ENCODE measurements at places on chromosomes 5 and 9. TPM values are rescaled to one million over a fixed set of nuclear protein-coding genes. Genes with fewer than 3 reads are reported as not detected.

Gene SUSD3
- polyA plus RNA-seq = 10.2 TPM

DNA sequence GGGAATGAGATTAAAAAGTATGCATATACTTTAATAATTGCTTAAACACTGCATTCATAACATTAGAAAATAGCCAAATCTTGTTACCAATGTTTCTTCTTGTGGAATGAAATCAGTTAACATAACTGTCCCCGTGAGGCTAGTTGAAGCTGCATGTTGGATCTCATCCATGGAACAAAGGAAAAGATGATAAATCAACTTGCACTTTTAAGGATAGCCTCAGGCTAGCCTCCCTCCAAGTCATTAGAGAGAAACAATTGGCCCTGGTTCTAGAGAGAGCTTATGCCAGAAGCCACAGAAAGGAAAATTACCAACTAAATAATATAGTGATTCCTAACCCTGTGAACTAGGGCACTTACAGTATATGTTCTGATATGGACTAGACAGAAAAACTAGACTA is 66.9 kb downstream of the GRIN3A start:
- DNase-seq = no peak

GRCh38 chr5:133124891-133125290 is 73.1 kb downstream of the HSPA4 start:
- no peak for DNase-seq

DNA sequence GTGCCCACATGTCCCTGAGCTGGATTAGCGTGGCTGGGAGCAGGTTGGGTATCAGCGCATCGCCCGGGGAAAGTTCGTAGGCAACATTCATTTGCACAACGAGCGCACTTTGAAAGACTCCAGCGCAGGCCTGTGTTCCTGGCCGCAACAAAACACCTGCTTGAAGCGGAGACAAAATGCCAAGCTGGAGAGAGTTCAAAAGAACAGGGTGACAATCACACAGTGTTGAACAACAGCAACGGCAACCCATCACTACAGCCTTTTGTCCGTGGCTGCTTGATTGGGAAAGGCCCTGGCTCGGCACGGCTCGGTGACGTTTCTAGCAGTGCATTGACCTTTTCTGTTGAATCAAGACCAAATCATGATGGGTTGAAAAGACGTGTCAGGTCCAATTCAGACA is 336.3 kb downstream of the IRX1 start:
- DNase-seq = no peak

DNA sequence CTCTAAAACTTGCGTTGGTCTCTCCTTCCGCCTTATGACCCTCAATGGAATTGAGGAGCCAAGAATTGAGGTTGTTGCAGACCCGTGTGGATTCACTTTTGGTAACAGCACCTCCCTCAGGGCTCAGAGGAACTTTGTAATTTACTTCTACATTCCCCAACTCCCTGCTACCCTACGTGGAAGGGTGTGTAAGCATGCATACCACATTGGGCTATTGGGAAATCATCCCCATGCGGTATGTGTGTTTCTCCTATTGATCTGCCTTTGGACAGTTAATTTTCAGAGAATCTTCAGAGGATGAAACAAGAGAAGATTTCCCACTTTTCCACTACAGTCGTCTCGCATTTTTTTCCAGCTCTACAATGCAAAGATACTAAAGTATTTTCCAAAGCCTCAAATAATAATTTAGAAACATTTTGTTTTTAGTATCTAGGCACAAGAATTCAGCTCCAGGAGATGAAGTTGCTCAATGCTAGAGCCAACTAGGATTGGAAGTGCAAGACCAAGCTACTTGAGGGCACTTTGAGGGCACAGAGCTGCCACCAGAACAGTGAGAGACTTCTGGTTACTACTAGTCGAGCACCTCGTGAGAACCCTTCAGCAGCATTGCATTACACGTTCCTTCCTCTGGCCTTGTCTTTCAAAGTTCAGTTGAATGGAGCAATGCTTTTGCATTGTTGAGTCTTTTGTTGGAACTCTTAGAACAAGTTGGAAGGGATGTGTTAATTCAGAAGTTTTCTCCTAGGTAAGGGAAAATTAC is 3.4 kb downstream of the C1QTNF3 start:
- no peak for DNase-seq

- no peak for DNase-seq
These were observed 396.9 kb downstream of the GADD45G start for GRCh38 chr9:90001747-90002146.

DNA sequence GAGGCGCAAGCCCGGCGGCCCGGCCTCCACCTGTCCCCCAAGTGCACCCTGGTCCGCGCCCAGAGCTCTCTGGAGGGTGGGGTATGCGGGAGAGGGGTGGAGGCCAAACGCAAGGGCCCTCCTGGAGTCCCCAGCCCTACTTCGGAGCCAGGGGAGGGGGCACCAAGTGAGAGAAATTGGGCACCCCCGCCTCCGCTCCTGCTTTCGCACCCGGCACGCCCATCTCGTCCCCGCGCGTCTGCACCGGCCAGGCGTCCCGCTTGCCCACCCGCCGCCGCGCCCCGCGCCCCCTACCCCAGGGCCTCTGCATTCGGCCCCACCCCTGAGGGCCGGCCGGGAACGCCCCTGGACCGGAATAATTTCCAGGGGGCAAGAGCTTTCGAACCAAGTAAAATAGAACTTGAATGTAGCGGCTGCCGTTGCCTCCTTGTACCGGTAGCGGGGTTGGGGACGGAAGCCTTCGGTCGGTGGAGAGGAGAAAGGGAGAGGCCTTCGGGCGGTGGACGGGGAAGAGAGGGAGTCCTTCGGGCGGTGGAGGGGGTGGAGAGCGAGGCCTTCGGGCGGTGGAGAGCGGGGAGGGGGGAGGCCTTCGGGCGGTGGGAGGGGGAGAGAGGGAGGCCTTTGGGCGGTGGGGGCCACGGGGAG is 694 bp upstream of the PHPT1 start:
- no peak for DNase-seq

GRCh38 chr5:27020973-27021372 is 17.4 kb downstream of the CDH9 start:
- no peak for DNase-seq

DNA sequence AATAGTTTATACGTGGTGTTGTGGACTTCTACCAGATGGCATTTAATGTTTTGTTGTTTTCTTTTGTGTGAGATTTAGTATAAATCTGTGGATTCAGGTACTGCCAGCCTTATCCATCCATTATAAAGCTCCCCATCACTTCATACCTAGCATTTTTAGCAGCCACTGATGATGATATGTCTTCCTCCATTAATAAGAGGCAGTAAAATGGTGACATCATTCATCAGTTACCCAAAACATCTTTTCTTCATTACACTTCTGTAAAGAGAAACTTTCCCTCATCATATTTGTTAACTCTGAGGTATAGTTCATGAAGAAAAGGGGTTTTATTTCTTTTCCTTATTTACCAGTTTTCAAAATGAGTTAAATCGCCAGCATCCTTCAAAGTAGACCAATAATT is 19.4 kb downstream of the CHD1 start:
- no peak for DNase-seq

- DNase-seq = no peak
These were observed 960 bp downstream of the SECISBP2 start for GRCh38 chr9:89319015-89319905.

Gene NEURL1B
- 14.0 TPM for polyA plus RNA-seq

Gene TMEM232
- 7.6 TPM for polyA plus RNA-seq

DNA sequence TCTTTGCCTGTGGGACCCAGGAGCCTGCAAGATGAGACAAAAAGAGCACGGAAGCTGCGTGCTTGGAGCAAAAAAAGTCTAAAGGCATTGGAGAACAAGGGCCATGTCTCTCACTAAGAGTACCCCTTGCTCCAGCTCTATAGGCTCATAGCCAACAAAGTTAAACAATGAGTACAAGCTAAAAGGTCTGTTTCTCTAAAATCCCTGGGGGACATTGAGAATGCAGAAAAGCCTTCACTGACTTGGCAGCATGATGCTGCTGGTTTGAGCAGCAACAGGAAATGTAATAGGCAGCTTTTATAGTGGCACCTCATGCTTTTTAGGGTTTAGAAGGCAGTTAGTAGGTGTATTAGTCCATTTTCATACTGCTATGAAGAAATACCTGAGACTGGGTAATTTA is 287.5 kb downstream of the SMARCA2 start:
- no peak for DNase-seq

DNA sequence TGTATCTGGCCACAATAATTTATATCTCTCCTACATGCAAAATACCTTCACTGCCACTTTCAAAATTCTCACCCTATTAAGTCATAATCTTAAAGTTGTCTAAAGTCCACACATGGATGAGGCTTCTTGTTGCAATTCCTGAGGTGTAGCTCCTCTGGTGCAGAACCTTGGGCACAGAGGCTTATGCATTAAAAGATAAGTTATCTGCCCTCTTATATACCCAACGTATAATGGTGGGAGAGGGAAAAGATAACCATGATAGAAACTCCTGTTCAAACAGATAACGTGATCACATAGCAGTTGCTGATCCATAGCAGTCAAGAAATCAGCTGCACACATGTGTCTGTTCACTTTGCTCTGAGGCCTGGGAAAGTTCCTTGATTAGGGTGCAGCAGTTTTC is 1767.0 kb downstream of the MAT2B start:
- no peak for DNase-seq

Data from left renal cortex interstitium (tissue), 4 donors.